Uterus (tissue), 4 donors: ENCODE measurements at places on chromosomes 4 and X.

DNA sequence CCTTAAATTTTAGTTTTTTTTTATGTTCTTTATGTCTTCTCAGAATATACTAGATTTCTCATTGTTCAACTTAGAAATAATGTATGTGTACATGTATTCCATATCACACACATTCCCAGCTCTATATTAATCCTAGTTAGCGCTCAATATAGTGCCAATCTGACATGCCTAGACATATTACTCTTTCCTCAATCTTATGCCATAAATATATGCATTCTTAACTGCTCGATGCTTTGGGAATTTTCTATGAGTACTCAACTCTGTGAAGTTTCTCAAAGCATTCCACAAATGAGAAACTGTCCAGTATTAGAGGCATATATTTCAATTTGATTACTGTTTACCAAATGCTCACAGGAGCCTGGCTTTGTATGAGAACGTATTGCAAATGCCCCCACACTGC lies 231.2 kb upstream of the VEGFC start:
- no peak overlapping the region for H3K27ac ChIP-seq
- no peaks in the 10 kb centered on the region for H3K4me1 ChIP-seq
- H3K4me3 ChIP-seq, result no peak overlapping the region

GRCh38 chr4:6556263-6556662 lies 18.7 kb upstream of the MAN2B2 start:
- no peak for DNase-seq
- H3K27me3 ChIP-seq, result no peaks in the 10 kb centered on the region
- H3K4me3 ChIP-seq, result no peak overlapping the region
- H3K27ac ChIP-seq, result no peak overlapping the region

GRCh38 chr4:3225936-3226335 lies 23.0 kb upstream of the MSANTD1 start:
- no peak overlapping the region for H3K4me3 ChIP-seq
- no peaks in the 10 kb centered on the region for H3K4me1 ChIP-seq
- H3K27me3 ChIP-seq, result no peaks in the 10 kb centered on the region
- no peak overlapping the region for H3K27ac ChIP-seq
- no peaks in the 10 kb centered on the region for H3K36me3 ChIP-seq

DNA sequence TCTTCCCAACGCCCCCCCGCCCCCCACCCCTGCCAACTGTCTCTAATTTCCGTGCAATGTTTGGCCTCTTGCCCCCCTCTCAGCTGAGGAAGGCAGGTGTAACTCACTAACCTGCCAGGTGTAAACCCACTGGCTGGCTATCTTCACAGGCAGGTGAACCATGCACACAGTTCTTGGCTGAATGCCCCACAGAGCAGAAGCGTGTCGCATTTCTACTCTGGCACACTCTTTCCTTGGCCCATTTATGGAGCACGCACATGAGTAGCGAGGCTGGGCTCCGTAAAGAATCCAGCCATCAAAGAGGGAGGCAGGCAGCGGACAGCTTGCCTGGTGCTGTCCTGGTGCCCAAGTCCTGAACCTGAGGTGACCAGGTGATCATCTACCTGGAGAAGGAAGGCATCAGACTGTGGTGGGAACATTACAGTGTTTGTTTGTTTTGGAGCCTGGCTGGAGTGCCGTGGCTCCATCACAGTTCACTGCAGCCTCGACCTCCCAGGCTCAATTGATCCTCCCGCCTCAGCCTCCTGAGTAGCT lies 39.2 kb upstream of the CRMP1 start:
- H3K36me3 ChIP-seq, result no peaks in the 10 kb centered on the region
- no peak for DNase-seq
- H3K4me1 ChIP-seq, result no peaks in the 10 kb centered on the region
- no peak overlapping the region for H3K4me3 ChIP-seq
- H3K27me3 ChIP-seq, result no peaks in the 10 kb centered on the region
- no peak overlapping the region for H3K27ac ChIP-seq

GRCh38 chr4:176156656-176157055 lies 38.7 kb downstream of the SPATA4 start:
- H3K27ac ChIP-seq, result no peak overlapping the region
- no peak overlapping the region for H3K4me3 ChIP-seq
- DNase-seq, result no peak

DNA sequence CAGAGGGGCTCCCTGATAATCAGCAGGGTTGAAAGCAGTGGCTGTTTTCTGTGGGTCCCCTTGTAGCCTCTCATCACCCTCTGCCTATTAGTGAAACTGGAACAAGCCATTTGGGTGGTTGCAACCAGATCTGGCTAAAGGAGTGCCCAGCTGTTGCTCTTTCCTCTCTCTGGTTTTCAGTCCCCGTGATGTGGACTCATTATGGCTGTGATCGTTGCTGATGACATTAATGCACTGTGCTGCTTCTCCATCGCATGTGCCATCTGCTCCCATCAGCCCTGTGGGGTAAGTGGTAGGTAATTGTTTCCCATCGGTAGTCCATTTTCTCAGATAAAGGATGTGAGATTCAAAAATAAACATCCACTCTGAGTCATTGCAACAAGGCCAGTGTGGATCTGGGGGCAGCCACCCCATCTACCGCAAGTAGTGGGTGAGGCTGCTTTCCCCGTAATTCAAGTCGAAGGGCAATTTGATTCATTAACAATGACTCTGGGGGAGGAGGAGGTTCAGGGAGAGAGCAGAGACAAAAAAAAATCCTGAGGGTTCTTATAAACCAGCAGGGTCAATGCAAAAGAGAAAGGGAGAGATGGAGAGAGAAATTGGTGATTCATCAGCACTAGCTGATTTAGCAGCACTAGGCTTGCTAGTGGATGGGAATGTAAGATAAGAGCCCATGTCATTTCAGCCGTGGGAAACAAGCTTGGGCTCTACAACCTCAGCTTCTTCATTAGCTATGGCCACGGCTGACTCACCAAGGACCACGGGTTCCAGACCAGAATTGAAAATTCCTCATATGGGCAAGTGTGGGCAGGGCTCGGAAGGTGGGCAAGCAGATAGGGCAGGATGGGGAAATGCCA lies 357.8 kb downstream of the MID1IP1 start:
- H3K27ac ChIP-seq, result no peak overlapping the region
- H3K27me3 ChIP-seq, result no peaks in the 10 kb centered on the region
- H3K4me1 ChIP-seq, result no peaks in the 10 kb centered on the region
- no peaks in the 10 kb centered on the region for H3K36me3 ChIP-seq

DNA sequence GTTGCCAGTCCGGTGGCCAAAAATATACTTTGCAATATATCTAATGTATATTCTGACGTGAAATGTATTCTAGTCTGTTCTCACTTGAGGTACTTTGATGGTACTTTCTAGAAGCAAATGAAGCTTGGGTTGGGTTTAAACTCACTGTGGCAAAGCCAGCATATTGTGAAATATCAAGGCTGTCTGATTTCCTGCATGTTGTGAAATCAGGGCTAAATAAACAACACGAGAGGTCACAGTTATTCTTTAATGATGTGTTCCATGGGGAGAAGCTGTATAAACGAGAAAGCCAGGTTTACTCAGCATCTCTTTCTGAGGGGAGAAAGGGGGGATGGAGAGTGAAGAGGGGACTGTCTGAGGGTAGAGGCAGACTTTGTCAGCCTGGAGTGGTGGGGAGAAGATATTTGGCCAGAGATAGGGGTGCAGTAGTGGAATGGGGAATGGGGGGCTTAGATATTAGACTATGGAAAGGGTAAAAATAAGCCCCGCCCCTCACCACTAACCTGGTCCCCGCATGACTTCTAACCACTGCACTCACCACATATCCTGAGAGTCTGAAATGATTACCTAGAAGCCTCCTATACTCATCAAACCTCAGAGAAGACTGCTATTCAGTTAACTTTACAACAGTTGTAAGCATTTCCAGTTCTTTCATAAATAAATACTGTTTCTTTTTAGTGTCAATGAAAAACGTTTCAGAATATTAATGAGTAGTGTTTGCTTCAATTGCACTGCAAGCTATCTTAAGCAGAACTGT lies 5.9 kb upstream of the SCARB2 start:
- no peaks in the 10 kb centered on the region for H3K36me3 ChIP-seq
- H3K4me3 ChIP-seq, result no peak overlapping the region
- H3K4me1 ChIP-seq, result no peaks in the 10 kb centered on the region
- no peaks in the 10 kb centered on the region for H3K27me3 ChIP-seq

DNA sequence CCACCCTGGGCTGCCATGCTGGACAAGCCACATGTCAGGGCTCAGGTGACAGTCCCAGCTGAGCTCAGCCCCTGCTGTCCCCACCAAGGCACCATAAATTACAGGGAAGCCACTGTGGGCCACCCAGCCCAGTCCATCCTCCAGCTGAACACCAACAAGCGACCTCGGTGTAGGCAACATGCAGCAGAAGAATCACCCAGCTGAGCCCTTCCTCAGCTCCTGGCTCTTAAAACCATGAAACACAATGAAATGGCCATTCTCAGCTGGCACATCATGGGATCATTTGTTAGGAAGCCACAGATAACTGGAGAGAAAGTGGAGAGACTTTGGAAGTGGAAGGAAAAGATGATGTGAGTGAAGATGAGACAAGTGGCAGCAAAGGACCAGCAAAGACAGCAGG lies 23.3 kb upstream of the MAN2B2 start:
- no peaks in the 10 kb centered on the region for H3K4me1 ChIP-seq
- DNase-seq, result no peak
- no peaks in the 10 kb centered on the region for H3K36me3 ChIP-seq

GRCh38 chr4:6779667-6780565 lies 2.6 kb upstream of the KIAA0232 start:
- no peaks in the 10 kb centered on the region for H3K36me3 ChIP-seq
- H3K27me3 ChIP-seq, result no peaks in the 10 kb centered on the region
- H3K4me1 ChIP-seq, result peaks cover 6% of the 10 kb centered on the region
- no peak overlapping the region for H3K4me3 ChIP-seq
- no peak for DNase-seq
- H3K27ac ChIP-seq, result no peak overlapping the region

GRCh38 chrX:107706309-107706708 lies 69.3 kb downstream of the TSC22D3 start:
- DNase-seq, result no peak
- H3K4me3 ChIP-seq, result no peak overlapping the region
- no peaks in the 10 kb centered on the region for H3K36me3 ChIP-seq
- no peak overlapping the region for H3K27ac ChIP-seq
- H3K4me1 ChIP-seq, result peaks cover 5% of the 10 kb centered on the region

- no peaks in the 10 kb centered on the region for H3K36me3 ChIP-seq
- H3K27me3 ChIP-seq, result no peaks in the 10 kb centered on the region
- no peaks in the 10 kb centered on the region for H3K4me1 ChIP-seq
Observed at GRCh38 chrX:44906041-44906440, 33.1 kb downstream of the KDM6A start.

DNA sequence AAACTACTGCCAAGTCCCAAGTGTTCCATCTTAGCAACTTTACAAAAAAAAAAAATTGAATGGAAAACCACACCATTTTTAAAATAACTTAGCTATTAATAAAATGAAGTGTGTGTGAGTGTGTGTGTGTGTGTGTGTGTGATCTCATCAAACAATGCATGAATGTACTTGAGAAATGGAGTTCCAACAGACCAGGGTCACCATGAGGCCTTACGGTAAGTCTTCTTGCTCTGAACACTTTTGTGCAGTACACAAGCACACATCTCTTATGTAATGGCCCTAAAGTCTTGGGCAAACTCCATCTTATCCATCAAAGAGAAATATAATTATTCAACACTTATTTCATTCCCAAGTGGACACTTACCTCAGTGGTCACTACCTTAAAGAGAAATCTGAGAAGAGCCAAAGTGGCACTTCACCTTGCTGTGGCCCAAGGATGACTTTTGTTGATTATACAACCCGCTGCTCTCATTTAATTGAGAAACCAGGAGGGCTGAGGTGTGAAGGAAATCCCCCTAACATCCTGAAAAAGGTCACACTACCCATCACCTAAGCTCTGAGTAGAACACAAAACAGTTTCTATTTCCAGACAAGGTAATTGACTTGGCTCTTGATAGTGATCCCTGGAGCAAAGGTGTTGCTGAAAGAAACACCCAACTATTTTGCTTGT lies 96.5 kb upstream of the PRDX4 start:
- DNase-seq, result no peak
- no peaks in the 10 kb centered on the region for H3K27me3 ChIP-seq
- no peak overlapping the region for H3K27ac ChIP-seq
- no peaks in the 10 kb centered on the region for H3K4me1 ChIP-seq
- no peak overlapping the region for H3K4me3 ChIP-seq
- H3K36me3 ChIP-seq, result no peaks in the 10 kb centered on the region

DNA sequence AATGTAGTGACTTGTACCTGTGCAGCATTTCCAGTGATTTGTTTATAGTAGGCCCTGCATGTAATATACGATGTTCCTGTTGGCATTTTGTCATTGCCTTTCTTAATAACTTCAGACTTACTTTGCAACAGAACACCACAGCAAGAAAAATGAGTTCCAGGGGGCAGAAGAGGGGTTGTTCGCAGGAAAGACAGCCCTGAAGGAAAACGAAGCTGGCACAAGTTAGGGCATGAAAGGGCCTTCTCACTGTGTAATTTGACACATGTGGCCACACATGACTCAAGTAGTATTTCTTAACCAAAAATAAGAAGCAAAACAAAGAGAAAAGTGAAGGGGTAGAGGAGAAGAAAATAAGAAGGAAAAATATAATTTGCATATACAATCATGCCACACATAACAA lies 265.8 kb upstream of the SMIM31 start:
- no peaks in the 10 kb centered on the region for H3K27me3 ChIP-seq
- DNase-seq, result no peak
- no peak overlapping the region for H3K4me3 ChIP-seq
- H3K36me3 ChIP-seq, result no peaks in the 10 kb centered on the region
- no peaks in the 10 kb centered on the region for H3K4me1 ChIP-seq

DNA sequence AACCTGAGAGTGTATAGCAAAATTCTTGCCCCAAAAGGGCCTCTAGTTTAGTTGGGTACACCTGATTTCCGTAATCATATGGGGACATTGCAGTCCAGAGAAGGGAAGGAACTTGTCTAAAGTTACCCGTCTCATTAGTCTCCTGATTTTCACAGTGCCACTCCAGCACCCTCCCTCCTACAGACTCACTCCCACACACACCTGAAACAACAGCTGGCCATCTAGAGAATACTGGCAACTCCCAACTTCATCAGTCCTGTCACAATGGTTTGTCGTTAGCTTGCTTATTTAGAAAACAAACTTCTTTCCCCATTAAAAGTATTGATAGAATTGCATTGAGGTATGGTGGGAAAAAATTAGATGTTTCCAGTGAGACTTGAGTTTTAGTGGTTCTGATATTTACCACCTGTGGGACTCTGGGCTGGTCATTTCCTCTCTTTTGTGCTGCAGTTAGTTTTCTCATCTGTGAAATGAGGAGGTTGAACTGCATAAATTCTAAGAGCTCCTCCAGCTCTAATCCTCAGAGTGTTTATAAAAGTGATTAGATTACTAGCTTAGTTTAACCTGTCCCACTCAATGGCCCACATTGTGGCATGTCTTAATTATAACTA lies 1.7 kb downstream of the IL13RA1 start:
- H3K4me1 ChIP-seq, result no peaks in the 10 kb centered on the region
- H3K27me3 ChIP-seq, result no peaks in the 10 kb centered on the region
- no peak overlapping the region for H3K4me3 ChIP-seq
- no peaks in the 10 kb centered on the region for H3K36me3 ChIP-seq
- peak overlapping the region; percentile 82 for H3K27ac ChIP-seq
- no peak for DNase-seq

DNA sequence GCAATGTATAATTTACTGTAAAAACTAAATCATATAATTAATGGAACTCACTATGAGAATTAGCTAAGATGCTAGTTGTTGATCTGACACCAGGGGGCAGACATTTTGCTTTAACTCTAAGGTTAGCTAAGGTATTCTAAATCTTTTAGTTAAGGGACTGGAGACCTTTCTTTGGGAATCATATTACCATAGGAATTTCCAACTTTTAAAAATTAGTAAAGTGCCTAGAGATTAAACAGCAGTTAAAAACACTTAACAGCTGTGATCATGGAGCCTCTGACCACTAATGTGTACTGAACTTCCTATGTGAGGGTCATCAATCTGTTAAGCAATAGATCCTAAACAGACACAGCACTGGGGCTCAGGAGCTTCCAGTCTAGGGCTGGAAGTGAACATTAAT lies 226.6 kb downstream of the NSUN7 start:
- H3K36me3 ChIP-seq, result no peaks in the 10 kb centered on the region
- peak; percentile 73 for DNase-seq
- H3K27ac ChIP-seq, result no peak overlapping the region
- no peaks in the 10 kb centered on the region for H3K4me1 ChIP-seq
